ENCODE measurements at places on chromosomes 2 and 18.

DNA sequence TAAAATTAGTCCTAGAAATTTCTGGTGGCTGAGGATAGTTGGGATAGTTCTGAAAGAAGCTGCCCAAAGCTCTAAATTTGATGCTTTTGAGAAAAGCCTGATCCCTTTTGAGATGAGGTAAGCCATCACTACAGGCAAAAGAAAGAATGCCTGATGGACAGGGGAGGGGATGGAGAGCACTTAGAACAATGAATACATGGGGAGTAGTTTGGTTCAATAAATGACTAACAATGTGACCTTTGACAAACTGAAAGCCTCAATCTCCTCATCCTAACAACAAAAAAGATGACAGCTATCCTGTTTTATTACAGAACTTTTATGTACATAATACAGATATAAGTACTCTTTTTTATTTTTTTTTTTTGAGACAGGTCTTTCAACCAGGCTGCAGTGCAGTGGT is 42.7 kb downstream of the GFPT1 start:
- DNase-seq, result no peak

- no peak for DNase-seq
Observed at GRCh38 chr2:65114921-65115320, 15.0 kb downstream of the RAB1A start.

- DNase-seq, result no peak
Observed at GRCh38 chr2:41806286-41806685, 241.5 kb upstream of the PKDCC start.

- DNase-seq, result no peak
Observed at GRCh38 chr18:10135302-10135926, 221.6 kb downstream of the VAPA start.

- no peak for DNase-seq
Observed at GRCh38 chr2:127039387-127040031, 67.4 kb downstream of the BIN1 start.

GRCh38 chr18:36460854-36461253 is 163.3 kb downstream of the FHOD3 start:
- DNase-seq, result no peak
